ENCODE measurements at places on chromosomes 5 and 9.

DNA sequence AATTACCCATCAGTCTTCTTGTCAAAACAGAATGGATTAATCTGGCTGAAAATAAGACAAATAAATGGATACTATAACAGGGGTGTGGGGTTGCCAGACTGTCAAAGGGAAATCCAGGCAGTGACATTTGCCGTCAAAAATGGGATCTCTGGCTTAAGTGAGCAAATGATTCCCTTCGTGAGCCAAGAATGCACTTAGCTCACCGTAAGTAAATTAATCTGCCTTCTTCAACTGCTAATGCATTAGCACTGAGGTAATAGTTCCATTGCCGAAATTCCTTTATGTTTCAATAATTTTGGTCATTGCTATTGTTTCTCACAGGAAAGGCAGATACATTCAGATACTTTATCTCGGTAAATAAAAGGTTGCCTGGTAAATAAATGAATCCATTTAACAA, 377.8 kb downstream of the KIAA0825 start:
- no peak for DNase-seq

GRCh38 chr5:107272954-107273353, 397.8 kb downstream of the EFNA5 start:
- DNase-seq: no peak

GRCh38 chr5:84885485-84886258, 501.0 kb upstream of the EDIL3 start:
- DNase-seq: no peak

DNA sequence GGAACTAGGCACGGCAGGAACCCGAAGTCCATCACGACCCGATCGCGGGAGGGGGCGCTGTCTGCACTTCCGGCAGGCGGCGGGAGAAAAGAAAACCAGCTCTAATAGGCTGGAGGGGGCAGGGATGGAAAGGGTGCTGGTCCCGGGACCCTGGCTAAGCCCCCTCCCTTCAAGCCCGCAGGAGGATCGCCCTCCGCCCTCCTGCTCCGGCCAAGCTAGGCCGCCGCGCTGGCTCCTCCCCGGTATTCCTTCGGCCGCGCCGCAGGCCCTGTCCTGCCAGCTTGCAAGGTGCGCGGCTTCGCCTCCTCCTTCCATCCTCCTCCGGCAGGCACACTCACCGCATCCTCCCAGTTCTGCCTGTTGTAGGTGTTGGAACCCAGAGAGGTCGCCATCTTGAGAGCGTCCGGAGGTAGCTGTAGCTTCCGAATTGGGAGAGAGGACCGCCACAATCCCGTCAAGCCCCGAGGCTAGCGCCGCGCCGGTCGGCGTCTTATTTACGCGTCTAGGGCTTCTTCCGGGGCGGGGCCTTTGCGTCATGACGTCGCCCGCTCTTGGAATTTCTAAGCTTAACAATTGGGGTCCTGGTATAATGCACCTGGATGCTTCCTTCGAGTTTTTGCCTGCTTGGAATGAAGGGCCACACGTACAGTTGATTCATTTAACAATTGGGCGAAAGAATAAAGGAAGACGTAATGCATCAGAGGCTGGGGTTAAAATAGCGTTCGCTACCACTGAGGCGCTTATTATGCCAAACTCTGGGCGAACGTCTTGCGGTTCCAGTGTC, at the start of gene RBM22:
RBM22 (minus strand) TSS at position 469 of the 784 bp plus-strand sequence; CDS start at position 392, 77 bp downstream.
- peak; percentile 77 for DNase-seq

- no peak for DNase-seq
Measured at GRCh38 chr9:114258866-114259797, 63.8 kb upstream of the ORM1 start.

DNA sequence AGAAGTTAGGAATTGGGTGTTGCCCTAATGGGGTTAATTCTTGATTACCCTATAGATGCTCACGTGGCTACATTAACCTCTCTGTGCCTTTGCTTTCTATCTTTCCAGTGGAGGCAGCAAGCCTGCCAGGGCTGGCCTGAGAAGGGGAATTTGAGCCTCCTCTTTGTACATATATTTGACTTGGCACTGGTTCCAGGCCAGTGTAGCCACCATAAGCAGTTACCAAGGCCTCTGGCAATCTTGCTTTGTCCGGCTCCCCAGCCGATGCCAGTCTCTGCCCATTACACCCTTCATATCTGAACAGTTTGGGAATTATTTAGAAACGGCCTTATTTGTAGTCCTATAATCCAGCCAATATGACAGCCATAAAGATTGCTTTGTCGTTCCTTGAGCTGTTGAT, 58.6 kb upstream of the PPARGC1B start:
- no peak for DNase-seq

- no peak for DNase-seq
Measured at GRCh38 chr9:36679710-36680109, 107.0 kb downstream of the MELK start.

GRCh38 chr5:31285025-31285424, 91.5 kb downstream of the CDH6 start:
- no peak for DNase-seq

GRCh38 chr9:127445851-127446712, 5.1 kb downstream of the RPL12 start:
- DNase-seq: no peak
